GDM1 (cell line): ENCODE measurements at places on chromosomes 5 and 9.
A peak's percentile ranks its signal among the peaks of the same experiment; 100 is the strongest.

GRCh38 chr9:14908295-14909180 lies 1.7 kb downstream of the FREM1 start:
- DNase-seq = no peak

DNA sequence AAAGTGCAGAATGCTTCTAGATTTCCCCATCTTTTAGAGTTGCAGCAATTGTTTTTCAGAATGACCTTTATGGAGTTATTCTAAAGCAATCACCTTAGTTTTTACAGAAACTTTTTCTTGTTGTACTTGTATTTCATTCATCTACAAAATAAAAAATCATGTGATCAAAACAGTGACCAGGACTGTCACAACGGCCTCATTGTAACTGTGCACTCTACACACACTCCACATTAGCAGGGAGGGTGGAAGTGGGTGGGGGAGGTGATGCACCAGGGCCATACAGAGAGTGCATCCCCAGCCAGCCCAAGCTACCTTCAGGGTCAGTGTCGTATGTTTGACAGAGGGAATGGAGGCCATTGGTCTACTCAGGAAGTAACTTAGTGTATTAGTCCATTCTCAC lies 26.9 kb downstream of the EGFLAM start:
- no peak for DNase-seq

GRCh38 chr5:175694371-175695160 lies 36.7 kb downstream of the HRH2 start:
- peak; percentile 59 for DNase-seq

GRCh38 chr5:159341906-159342310 lies 11.6 kb upstream of the IL12B start:
- DNase-seq = peak; percentile 8

GRCh38 chr5:72077390-72077789 lies 29.9 kb upstream of the MAP1B start:
- no peak for DNase-seq

DNA sequence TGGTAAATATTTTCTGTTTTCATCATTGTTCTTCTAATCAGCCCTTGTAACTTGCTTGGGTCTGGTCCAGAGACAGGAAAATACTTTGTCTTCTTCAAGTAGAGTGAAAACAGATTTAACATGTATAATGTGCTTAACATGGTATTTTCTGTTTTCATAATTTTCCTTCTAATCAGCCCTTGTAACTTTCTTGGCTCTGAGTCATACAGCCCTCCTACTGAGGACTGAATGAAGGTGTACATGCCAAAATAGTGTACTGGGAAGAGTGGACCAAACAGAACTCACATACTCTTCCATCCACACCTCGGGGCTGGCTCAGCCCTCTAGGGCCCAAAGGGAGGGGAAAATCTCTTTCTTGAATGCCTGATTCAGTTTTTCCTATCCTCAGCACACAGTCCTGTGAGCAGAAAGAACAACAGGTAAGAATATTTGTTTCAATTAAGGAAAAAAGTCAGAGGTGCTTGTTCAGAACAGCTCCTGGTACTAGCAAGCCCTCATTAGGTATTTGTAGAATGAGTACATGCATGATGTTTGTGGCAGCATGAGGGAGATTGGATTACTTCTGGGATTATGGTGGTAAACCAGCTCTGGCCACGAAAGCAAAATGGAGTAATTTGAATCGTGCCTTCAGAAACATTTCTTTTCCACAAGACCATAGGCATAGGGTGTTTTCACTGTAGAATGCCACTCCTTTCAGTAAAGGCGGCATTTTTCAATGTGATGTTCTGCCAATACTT lies 24.2 kb upstream of the MACIR start:
- no peak for DNase-seq

- no peak for DNase-seq
Measured at GRCh38 chr5:118243613-118244012, 744.7 kb downstream of the DTWD2 start.

GRCh38 chr9:133707065-133707762 lies 30.9 kb downstream of the SARDH start:
- no peak for DNase-seq

- no peak for DNase-seq
Measured at GRCh38 chr5:113062869-113063508, 86.4 kb downstream of the DCP2 start.

DNA sequence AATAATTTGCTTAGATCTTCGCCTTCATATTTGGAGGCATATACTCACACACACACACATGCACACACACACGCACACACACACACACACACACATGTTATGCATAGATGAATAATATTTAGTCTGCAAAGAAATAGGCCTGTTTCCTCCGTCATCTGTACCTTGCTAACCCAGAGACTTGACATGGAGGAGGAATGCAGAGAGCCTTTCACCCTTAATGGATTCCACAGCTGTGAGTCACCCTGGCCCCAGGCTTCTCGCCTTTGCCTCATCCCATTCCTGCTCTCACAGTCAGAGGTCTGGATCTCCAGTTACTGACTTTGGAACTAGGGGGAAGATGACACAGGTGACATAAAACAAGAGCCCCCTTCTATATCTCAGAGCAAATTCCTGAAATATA lies 29.7 kb downstream of the ZNF462 start:
- DNase-seq = no peak

- DNase-seq = no peak
Measured at GRCh38 chr9:16524823-16525222, 345.6 kb downstream of the BNC2 start.

DNA sequence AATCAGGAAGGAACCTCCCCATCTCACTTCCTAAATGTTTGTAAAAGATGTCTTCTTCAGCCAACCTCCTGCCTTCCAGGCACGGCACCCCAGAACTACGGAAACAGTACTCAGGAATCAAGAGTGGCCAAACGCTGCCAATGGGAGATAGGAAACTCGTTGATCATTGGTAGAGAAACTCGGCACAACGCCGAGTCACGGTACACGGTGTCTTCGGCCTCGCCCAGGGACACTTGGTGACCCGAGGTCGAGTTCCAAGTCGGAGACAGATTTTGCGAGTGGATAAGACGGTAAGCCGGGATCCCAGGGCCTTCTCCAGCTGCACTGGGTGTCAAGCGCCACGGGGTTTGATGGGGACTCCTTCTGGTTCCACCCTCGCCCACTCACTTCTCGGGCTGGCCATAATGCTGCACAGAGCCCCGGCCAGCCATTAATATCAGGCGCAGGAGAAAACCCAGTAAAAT lies 343 bp downstream of the KIAA0825 start:
- DNase-seq = peak; percentile 60

GRCh38 chr5:116559239-116559638 lies 15.4 kb downstream of the SEMA6A start:
- no peak for DNase-seq

DNA sequence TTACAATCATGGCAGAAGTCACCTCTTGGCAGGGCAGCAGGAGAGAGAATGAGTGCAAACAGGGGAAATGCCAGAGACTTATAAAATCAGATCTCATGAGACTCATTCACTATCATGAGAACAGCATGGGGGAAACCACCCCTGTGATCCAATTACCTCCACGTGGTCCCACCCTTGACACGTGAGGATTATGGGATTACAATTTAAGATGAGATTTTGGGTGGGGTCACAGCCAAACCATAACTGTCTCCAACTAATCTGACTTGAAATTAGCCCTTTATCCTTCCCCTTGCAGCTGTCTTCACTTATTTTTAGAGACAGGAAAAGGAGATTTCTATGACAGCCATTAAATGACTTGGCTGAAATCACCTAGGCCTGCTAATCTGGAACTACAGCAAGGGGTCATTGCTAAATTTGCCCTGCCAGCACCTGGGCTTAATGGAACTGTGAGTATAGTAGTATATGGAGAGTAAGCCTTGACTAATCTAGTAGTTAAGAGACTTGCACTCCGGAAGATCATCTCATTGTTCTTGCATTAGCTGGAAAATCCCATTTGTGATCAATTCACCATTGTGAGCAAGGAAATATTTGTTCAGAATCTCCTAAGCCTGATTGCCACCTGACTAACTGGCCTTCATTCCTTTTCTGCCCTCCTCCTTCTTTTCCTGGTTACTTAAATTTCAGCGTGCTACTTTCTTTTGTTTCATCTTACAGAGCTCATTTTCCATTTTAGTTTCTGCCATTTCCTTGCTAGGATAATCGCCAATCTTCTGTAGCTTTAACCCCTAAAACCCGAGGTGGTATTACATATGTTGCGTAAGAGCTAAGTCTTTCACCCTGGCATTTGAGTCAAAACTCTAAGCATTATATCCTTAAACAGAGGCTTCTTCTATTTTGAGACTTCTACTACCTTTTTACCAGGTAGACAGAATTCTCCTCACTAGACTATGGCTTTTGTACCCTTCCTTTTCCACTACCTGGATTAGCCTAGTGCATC lies 65.3 kb upstream of the RUSC2 start:
- no peak for DNase-seq

DNA sequence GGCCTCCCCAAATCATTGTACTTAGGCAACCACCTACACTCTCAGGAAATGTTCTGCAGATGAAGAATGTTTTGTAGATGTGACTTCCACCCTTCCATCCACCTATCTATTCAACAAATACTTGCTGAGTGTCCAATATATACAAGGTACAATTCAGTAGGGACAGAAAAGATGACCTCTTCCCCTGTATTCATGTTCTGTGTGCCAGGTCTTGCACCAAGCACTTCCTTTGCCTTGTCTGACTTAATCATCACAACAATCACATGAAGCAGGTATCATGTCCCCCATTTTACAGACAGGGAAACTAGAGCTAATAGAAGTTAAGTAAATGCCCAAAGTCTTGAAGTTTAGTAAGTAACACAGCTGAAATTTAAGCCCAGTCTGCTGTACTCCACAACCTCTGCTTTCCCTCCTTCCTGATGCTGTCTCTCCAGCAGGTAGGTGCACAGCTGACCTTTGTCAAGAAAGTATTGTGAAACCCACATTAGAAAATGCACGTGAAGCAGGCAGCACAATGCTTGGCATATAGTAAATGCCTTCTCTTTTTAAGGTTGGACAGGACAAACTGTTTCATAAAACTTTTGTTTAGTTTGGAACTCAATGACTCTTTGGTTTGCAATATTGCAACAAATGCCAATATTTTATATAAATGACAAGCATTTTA lies 296.5 kb downstream of the DEPDC1B start:
- DNase-seq = no peak

- peak; percentile 85 for DNase-seq
Measured at GRCh38 chr9:35108946-35109575, 6.1 kb upstream of the STOML2 start.

DNA sequence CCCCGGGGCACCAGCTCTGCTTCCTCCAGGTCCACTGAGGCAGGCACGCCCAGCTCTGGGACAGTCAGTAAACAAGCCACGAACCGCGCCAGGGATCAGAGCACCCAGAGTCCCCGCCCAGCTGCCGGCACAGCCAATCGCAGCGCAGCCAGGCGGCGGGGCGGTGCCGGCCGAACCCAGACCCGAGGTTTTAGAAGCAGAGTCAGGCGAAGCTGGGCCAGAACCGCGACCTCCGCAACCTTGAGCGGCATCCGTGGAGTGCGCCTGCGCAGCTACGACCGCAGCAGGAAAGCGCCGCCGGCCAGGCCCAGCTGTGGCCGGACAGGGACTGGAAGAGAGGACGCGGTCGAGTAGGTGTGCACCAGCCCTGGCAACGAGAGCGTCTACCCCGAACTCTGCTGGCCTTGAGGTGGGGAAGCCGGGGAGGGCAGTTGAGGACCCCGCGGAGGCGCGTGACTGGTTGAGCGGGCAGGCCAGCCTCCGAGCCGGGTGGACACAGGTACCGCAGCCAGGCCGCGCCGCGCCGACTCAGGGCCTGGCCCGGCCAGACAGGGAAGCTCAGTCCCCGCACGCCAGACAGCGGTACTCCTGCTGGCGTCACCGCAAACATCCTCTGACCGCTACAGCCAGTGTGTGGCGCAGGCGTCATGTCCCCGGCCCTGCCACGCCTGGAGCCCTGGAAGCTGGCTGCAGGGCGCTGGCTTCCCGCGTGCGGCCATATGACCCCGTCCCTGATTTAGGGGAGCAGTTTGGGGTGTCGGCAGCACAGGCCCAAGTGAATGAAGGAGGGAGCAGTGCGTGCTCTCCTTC lies at the start of gene CTSL:
CTSL (plus strand) TSS at position 220 of the 810 bp plus-strand sequence. CDS start 1,485 bp downstream, outside the sequence.
- no peak for DNase-seq

DNA sequence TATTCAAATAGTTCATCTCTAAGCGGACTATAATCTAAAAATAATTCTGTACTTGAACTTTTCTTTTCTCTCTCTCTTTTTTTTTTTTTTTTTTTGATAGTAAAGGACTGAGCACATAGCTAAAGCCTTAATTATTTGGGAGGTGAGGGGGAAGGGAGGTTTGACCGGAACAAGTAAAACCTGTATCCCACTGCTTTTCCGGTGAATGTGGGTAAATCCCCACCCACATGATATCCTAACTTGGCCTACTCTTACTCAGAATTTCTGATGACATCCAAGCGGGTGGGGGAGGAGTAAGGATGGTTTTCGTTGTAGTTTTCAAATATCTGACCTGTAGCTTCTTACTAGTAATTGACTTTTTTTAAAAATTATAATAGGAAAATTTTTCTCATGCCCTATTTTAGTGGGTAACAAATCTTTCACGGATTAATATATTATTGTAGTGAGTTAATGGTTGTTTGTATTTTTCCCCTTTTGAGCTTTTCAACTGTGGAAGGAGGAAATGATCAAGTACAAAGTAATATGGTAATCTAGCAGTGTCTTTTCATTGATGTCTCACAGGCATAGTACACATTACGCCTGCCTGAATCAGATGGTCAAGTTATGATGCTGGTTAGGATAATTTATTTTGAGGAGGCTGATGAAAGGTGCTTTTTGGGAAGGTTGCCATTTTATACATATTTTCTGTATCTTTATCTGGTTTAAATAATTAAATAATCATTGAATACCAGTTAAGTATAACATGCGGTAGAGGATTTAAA lies 2.2 kb upstream of the ELL2 start:
- DNase-seq = no peak

DNA sequence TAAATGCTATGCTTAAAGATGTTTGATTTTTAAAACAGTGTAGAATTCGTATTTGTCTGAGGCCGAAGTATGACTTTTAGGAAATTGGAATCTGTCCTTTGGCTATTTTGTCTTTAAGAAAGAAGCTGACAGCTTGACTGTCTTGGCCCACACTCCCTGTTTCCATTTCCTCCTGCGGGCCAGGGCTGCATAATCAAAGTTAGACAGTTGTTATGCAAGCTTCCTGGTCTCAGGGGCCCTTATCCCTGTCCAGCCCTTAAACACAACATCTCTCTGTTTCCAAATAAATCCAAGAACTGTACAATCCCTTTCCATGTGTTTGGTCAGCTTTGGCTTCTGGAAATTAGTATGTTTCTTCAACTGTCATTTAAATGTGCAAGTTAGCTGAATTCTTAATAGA lies 54.6 kb upstream of the ECM2 start:
- peak; percentile 7 for DNase-seq

- DNase-seq = no peak
Measured at GRCh38 chr9:100700689-100701318, 122.9 kb downstream of the CAVIN4 start.

- DNase-seq = no peak
Measured at GRCh38 chr5:85813146-85813545, 804.6 kb upstream of the COX7C start.

- no peak for DNase-seq
Measured at GRCh38 chr5:60516688-60517087, 183.3 kb downstream of the DEPDC1B start.

DNA sequence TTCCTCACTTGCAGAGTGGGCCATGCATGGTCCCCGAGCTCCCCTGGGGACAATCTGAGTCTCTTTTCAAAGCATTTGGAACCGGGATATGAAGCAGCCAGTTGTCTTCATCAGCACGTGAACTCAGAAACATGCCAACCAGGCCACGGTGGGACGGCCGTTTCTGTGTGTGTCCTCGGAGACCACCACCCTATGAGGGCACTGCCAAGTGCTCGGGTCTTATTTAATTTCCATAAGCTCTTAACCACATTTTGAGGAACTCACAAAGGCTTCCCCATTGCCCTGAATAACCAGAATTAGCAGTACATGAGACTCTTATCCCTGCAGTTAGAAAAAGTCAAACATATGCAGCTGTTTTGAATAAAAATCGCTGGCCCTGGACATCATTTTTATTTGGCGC lies 60.1 kb downstream of the OTULIN start:
- DNase-seq = peak; percentile 36
